Activated CD8-positive, alpha-beta memory T cell treated with anti-CD3 and anti-CD28 coated beads for 1 hour (primary cell): ENCODE measurements at places on chromosomes 3 and 15.

DNA sequence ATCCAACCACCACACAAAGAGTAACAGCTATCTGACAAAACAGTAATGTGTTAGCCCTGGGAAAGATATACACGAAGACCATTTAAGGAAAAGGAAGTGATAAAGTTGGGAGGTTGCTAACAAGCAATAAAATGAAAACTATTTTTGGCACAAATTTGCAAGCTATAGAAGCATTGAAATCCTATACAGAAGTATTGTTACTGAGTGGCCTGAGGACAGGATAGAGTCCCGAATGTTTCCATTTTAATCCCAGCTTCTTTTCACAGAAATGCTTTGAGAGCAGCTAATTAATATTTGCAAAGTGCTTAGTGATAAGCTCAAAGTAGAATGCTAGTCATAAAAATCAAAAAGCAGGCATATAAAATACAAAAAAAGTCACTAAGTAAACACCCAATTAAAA is 51.5 kb downstream of the RAD18 start:
- no peak for DNase-seq

DNA sequence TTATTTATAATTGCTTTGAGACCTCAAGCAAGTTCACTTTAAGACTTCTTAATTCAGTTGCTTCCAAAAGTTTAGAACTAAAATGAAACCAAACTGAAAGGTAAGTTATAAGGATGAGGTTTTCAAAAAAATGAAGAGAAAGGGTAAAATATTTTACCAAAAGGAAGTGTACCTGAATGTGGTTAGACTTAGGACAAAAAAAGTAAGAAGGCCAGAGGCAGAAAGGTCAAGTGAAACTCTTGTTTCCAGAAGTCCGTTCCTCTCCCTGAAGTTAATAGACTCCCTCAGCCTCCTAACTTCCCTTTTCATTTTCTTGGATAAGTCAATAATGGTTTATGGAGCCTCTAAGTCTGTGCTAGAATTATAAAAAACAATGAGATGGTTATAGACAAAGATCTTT is 16.6 kb downstream of the BTLA start:
- DNase-seq, result no peak

- DNase-seq, result no peak
These were observed 430.2 kb downstream of the LPP start for GRCh38 chr3:188584162-188584529.

DNA sequence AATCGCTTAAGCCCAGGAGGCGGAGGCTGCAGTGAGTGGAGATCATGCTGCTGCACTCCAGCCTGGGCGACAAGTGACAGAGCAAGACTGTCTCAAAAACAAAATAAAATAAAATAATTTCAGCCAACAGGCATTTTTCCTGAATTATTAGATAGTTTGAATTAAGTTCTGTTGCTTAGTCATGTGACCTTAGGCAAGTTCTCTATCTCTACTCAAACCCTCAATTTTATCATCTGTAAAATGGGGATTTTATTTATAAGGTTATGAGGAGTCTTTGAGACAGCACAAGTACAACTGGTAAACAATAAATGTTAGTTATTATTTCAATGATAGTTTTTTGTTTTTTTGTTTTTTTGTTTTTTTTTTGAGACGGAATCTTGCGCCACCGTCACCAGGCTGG is 13.0 kb downstream of the SQOR start:
- DNase-seq, result no peak

GRCh38 chr3:34319881-34320280 is 521.5 kb downstream of the PDCD6IP start:
- no peak for DNase-seq

DNA sequence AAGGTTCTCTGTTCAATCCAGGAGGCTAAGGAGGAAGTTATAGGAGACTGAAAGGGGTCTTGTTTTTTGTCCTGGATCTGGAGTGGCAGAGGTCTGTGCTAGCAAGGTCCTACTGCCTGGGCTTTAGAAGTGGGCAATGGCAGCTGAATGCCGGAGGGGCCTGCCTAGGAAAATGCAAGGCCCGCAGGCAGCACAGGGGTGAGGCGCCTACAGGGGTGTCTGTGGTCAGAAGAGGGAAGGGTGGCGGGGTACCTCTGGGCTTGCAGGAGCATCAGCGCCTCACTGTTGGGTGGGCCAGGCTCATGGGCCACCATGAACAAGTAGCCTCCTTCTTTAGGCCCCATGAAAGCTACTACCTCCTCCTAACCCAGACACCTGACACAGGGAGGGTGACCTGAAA is 175.4 kb downstream of the PEX5L start:
- DNase-seq, result no peak

DNA sequence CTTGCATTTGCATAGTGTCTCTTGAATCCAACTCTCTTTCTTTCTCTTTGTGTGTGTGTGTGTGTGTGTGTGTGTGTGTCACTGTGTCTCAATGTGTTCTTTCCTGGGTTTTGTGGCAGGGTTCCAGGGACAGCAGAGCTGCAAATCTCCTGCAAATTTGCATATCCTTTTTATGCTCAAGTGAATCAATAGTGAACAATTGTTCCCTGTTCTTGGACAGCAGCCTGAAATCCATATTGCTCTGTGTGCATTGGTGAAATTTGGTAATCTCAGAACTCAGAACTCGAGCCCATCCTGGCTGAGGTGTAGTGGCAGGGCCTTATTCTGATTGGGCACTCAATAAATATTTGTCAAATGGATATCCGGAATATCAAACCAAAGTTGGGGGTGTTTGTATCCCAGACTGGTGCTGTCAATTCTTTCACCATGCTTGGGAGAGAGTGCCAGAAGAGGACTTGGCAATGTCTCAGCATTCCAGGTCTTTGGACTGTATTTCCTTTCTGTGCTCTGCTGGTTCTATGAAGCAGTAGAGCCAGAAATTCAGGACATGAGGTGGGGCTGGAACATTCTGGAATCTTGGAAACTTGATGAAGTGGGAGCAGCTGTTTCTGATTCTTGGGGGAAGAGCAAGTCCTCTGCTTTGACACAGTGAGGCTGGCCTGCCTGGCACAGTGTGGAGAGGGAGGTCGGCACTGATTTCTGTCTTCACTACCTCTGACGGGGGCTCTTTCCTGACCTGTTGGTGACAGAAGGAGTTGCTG is 380.6 kb upstream of the C2CD4B start:
- no peak for DNase-seq

DNA sequence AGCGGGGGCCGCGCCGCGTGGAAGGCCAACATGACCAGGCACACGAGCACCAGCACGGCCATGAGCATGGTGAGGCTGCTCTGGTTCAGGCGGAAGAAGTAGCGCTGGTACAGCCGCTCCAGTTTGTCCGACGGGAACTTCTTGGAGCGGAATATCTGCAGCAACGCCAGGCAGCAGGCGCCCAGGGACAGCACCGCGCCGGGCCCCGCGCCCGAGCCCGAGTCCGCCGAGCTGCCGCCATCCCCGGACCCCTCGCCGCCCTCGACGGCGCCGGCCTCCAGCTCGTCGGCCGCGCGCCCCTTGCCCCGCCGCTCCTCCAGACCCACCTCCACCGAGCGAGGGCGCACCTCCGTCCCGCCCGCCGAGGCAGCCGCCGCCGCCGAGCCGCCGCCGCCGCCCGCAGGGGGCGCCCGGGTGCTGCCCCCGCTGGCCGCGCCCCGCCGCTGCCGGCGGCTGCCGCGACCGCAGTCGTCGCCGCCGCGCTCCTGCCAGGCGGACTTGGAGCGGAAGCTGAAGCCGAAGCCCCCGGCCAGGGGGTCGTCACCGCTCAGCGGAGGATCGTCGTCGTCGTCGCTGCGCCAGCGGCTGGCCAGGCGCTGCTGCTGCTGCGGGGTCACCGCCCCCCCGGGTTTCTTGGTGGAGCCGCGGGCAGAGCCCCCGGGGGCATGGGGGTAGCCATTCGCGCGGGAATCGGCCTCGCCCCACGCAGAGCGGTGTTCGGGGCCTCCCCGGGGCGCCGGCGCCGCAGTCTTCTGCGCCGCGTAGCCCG is 957 bp downstream of the ADCY5 start:
- DNase-seq, result no peak

GRCh38 chr15:99586121-99586520 is 20.3 kb downstream of the MEF2A start:
- no peak for DNase-seq

DNA sequence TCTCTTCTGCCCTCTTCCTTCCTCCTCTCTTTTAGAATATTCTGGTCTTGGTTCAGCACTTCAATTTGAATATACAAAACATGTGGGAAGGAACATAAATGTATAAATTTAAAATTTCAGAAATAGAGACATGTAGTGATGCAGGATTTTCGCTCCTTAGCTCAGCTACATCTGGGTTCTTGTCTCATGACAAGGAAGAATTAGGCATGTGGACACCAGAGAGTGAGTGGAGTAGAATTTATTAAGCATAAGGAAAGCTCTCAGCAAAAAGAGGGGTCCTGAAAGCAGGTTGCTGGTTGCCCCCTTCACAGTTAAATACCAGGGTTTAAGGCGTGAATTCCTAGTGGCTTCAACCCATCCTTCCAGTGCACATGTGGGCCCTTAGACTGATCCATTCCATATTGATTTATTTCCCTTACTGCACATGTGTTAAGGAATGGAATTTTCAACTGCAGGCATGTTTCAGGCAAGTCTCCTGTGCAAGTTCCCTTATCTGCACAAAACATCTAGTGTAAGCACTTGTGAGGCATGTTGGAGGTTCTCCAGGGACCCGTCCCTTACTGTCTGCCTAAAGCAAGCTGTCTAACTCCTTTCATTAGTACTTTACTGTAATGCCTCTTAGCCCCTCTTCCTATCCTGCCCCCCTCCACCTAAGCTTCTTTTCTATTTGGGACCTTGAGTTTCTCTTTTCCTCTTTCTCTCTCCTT is 133.2 kb upstream of the STRIT1 start:
- DNase-seq, result no peak

DNA sequence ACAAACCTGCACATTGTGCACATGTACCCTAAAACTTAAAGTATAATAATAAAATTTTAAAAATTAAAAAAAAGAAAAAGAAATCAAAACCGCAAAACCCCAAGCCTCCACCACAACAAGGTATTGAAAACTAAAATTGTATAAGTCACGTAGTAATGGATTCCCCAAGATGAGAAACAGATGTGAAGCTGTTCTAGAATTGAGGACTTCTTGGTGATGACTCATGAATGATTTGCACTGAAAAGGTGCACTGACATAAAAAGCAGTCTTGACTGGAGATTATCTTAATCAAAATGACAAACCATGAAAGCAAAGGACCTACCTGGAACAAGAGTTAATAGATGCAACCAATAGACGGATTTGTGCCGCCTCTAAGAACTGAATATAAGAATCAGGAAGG is 225.8 kb downstream of the MYRIP start:
- no peak for DNase-seq

- no peak for DNase-seq
These were observed 1.4 kb downstream of the FURIN start for GRCh38 chr15:90869601-90870353.

GRCh38 chr15:50496692-50497091 is 49.8 kb downstream of the USP50 start:
- DNase-seq, result no peak

- DNase-seq, result no peak
These were observed 51.8 kb downstream of the SMAD6 start for GRCh38 chr15:66753687-66754377.

DNA sequence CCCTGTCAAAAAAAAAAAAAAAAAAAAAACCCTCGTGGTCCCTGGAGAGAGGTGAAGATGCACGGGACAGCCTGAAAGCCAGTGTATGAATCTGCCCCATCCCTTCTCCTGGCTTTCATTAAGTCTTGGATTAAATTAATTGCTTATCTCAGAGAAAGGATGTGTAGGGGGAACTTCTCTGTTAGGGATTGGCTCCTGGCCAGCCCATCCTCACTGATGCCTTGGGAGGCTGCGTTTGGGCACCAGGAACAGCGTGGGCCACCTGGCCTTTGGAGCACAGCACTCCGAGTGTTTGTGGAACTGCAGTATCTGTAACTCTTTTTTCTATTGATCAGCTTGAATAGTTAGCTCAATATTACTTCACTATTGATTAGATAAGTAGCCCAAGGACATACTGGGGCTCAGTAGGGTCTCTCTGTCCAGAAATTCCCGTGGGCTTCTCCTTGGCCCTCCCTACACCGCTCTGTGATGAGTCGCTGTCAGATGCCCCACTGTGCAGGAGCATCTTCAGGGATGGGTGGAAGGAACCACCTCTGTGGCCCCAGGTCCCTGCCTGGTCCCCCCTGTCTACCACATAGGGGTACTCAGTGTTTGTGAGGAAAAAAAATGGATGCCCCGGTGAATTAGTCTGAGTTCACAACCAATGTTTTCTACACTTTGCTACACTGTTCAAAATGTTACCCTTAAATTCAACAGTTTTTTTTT is 2.0 kb downstream of the PXYLP1 start:
- no peak for DNase-seq

GRCh38 chr15:61205346-61205921 is 23.7 kb downstream of the RORA start:
- no peak for DNase-seq

DNA sequence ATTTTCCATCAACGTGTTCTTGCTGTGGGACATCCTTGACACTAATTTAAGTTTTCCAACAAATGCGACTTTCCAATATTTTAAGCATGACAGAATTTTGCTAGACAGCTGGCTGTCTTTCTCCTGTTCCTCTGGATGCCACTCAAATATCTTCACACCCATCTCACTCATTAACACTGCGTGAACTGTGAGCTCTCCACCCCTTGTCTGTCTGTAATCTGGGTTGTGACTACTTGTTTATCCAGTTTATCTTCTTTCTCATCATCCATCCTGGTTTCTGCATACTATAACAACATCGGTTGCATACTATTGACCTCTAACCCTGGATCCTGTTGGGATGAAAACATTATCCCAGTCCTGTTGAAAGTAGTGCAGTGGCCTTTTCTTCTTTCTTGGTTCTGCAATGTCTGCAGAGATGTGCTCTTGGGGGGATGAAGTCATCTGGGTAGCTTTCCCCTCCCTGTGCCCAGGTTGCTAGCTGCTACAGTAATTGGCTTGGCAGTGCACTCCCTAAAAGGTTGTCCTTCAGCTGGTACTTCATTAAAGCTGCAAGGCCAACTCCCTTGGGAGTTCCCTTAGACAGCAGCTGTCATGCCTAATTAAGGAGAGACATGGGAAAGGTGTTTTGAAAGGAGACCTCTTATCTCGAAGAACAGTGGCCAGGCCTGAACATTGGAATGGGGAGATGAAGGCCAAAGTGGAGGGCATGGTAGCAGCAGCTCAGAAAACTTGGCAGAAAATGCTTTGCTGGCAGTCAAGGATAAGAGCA is 24.7 kb downstream of the KAT2B start:
- no peak for DNase-seq

- no peak for DNase-seq
These were observed 512.6 kb downstream of the MECOM start for GRCh38 chr3:169150920-169151319.

- DNase-seq, result no peak
These were observed 27.0 kb upstream of the APH1B start for GRCh38 chr15:63250312-63250965.

DNA sequence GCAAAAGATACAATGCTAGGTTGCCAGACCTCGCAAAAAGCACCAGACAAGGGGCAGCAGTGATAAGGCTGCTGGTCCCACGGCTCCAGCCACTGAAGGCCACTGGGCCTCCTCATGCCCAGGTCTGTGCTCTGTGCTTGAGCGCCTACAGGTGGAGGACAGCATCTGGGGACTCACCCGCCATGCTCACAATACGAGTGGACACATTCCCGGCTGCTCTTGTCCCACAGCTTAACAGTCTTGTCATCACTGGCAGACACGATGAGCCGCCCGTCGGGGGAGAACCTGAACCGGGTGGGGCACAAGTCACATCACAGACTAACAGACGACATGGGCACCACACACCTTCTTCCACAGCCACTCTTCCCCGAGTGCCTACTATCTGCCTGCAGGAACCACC is 7.4 kb downstream of the POC1A start:
- no peak for DNase-seq
